Memory B cell (primary cell): ENCODE measurements at places on chromosomes 12 and 14.
A peak's percentile ranks its signal among the peaks of the same experiment; 100 is the strongest.

- peak within 1 kb of the TSS; percentile 92 for H3K4me3 ChIP-seq
- H3K27ac ChIP-seq = peak within 1 kb of the TSS; percentile 89
- H3K36me3 ChIP-seq = no peaks in the 10 kb centered on the region
Observed at GRCh38 chr14:64293976-64294671, at the start of gene ESR2. Gene ESR2, minus strand, starts transcription at chr14:64294371. Its CDS starts 11,386 bp downstream, at chr14:64282985.

- H3K27ac ChIP-seq = no peak overlapping the region
- H3K36me3 ChIP-seq = peaks cover 17% of the 10 kb centered on the region
- no peak for DNase-seq
- peaks cover 7% of the 10 kb centered on the region for H3K4me1 ChIP-seq
Observed at GRCh38 chr12:54337280-54337842, 12.4 kb downstream of the COPZ1 start.

- H3K27ac ChIP-seq = no peak overlapping the region
- no peak for DNase-seq
- peaks cover 11% of the 10 kb centered on the region for H3K36me3 ChIP-seq
- no peak overlapping the region for H3K4me3 ChIP-seq
- H3K27me3 ChIP-seq = no peaks in the 10 kb centered on the region
Observed at GRCh38 chr14:70538087-70538486, 3.3 kb upstream of the ADAM20 start.

GRCh38 chr14:104755621-104756020 is 2.7 kb downstream of the SIVA1 start:
- H3K4me3 ChIP-seq = no peak overlapping the region
- no peak overlapping the region for H3K27ac ChIP-seq
- peaks cover 25% of the 10 kb centered on the region for H3K4me1 ChIP-seq
- H3K27me3 ChIP-seq = no peaks in the 10 kb centered on the region
